ENCODE measurements at places on chromosomes 1 and 21.

DNA sequence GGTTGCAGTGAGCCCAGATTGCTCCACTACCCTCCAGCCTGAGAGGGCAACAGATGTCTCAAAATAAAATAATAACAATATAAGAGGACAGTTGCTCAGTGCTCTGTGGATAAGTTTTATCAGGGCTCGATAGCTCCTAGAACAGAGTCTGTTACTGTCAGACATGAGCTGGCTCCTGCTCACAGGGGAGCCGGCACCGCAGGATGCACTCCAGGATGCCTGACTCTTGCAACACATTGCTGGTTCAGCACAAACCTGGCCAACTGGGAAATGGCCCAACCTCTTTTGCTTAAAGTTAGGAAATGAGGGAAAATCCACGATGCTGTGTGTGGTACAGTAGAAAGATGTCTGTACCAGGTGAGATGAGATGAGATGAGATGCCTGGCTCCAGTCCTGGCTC is 5.8 kb upstream of the CTSE start:
- no peak for DNase-seq

GRCh38 chr21:37849506-37850102 is 66.7 kb downstream of the KCNJ6 start:
- peak; percentile 63 for DNase-seq

DNA sequence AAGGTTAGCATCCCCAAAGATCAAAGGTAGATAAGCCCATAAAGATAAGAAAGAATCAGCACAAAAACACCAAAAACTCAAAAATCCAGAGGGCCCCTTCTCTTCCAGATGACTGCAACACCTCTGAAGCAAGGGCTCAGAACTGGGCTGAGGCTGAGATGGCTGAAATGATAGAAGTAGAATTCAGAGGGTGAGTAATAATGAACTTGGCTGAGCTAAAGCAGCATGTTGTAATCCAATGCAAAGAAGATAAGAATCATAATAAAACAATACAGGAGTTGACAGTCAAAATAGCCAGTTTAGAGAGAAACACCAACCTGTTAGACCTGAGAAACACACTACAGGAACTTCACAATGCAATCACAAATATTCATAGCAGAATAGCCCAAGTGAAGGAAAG is 406.9 kb upstream of the CXADR start:
- DNase-seq: no peak

DNA sequence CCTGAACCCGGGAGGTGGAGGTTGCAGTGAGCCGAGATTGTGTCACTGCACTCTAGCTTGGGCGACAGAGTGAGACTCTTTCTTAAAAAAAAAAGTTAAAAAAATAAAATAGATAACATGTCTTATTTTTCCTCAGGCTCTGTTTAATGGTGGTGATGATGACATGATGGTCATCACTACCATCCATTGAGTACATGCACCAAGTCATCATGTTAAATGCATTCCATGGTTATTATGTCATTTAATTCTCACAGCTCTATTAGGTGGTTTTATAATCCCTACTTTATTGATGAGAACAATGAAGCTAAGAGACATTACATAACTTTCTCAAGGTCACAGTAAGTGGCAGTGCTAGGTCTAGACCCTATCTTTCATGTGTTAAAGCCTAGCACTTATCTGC is 34.4 kb upstream of the MAB21L3 start:
- DNase-seq: no peak

DNA sequence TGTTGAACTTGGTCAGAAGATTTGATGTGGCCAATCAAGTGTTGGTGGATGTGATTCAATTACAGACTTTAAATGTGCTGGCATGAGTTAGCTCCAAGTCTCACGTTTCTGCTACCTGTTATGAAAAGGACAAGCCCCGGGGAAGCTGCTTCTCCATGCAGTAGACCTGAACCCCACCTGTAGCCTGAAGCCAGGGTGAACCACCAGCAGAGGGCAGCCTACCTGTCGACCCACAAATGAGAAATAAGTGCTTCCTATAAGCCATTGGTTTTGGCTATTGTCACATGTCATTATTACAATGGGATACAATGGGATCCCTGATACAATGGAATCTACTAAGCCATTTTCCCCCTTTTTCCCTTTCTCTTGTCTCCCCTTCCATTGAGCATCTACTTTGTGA is 230.2 kb downstream of the PRDM2 start:
- no peak for DNase-seq

DNA sequence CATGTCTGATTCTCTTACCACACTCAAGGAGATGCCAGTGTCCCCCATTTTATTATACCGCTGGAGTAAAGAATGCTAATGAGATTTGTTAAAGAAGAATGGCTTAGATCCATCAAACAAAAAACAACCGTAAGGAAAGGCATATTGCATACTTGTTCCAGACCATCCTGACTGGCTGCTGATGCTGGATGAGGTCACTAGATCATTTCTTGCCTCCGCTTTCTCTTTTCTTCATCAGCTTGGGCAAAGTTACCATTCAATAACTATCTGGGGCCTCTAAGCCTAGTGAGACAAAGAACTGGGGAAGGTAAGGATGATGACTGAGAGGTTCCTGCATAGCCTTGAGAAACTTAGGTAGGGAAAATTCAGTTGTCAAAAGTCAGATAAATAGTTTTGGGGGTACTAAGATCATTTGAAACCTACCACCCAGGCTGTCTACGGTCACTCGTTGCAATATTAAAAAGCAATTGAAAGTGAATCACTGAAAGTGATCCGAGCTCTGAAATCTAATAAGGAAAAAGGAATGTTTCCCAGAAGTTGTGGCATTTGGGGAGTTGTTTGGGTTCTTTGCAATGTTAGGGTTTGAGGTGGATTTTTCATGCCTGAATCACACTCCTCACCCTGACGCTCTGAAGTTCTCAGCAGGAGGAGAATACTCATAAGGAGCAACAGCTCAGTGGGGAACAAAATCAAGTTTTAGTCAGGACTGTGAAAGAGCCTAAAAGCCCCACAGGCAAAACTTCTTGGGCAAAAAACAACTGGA is 176.8 kb downstream of the HHIPL2 start:
- DNase-seq: peak; percentile 72

GRCh38 chr1:226603022-226603857 is 54.7 kb downstream of the STUM start:
- peak; percentile 60 for DNase-seq

DNA sequence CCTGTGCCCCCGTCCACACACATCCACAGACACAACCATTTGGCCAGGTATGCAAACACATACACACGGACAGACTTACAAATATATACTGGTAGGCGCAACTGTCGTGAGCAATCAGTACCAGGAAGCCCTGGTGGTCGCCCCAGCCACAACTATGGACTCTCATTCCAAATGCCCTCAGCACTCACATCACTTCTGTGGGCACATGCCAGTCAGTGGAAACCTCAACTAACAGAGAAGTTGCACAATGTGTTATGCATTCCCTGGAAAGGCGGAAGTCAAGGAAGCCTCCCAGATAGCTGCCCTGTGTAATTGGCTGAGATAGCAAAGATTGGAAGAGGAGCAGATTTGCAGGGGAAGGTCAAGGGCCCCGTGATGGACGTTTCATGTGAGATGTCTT is 1.4 kb upstream of the HEYL start:
- no peak for DNase-seq

- no peak for DNase-seq
Observed at GRCh38 chr1:70892930-70893329, 154.7 kb downstream of the PTGER3 start.

DNA sequence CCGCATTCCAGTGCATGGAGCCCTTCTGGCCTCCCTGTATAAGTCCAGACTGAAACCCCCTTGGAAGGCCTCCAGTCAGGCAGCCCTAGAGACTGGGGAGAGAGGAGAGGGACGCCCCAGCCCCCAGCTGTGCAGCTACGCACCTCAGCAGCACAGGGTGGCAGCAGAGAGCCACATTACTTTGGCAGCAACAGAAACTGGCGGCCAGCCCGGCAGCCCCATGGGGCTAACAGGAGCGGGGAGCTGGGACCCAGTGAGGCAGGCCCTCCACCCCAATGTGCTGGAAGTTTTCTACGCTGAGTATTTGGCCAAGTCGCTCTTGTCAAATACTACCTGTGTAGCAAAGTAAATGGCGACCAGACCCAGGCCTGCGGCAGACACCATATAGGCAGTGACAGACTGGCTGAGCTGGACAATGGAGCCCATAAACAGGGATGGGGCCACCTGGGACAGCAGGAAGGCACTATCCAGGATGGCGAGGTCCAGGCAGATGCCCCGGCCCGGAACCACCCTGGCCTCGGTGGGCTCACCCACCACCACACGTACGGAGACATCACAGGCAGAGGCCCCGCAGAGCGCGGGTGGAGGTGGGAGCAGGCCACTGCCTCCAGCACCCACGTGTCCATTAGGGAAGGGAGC is 21.2 kb downstream of the SLC45A3 start:
- peak; percentile 89 for DNase-seq

GRCh38 chr1:226711976-226712741 is 26.9 kb downstream of the ITPKB start:
- no peak for DNase-seq
